ENCODE measurements at places on chromosomes 3 and 15.

- DNase-seq: no peak
These were observed 48.0 kb upstream of the TBL1XR1 start for GRCh38 chr3:177245250-177245649.

DNA sequence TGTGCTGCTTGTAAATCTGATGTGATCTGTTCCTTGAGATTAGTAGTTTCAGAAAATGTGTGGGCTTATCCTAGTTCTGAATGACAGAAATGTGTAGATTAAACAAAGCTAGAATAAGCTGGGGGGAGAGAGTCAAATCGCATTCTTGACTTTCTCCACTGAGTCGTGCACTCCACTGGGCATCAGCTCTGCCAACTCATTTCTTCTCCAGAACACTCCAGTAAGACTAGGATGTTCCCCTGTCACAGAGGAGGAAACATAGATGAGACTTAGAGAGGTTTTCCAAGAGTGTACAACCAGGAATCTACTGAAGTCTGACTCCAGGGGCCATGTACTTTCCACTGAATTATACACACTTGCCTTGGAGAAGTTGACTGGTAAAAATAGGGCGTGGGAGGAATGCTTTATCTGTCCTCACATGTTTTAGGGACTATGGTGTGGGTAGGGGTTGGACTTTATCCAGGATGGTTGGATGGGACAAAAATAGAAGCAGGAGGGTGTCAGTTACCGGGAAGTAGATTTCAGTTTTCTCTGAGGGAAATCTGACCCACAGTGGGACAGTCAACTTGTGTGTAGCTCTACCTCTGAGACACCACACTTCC, 298.2 kb downstream of the UBE2E2 start:
- no peak for DNase-seq

- DNase-seq: no peak
These were observed 103.9 kb downstream of the ISL2 start for GRCh38 chr15:76440441-76440840.

GRCh38 chr3:134365766-134366065, 8.5 kb downstream of the AMOTL2 start:
- no peak for DNase-seq

DNA sequence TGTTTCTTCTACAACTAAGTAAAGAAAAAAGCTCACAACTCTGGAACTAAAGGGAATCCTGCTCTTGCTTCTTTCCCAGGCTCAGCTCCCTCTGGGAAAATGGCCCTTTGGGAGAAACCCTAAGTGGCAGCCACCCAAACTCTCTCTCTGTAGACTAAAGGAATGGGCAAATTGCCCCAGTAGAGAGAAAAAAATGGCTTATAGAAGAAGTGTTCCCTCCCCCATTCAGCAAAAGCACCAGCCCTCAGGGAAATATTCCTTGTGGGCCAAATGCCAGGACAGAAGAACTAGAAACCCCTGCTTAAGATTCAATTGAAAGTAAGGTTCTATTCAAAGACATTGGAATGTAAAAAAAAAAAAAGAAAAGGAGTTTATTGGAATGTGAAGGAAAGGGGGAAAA, 603.7 kb upstream of the ALCAM start:
- DNase-seq: peak; percentile 62

DNA sequence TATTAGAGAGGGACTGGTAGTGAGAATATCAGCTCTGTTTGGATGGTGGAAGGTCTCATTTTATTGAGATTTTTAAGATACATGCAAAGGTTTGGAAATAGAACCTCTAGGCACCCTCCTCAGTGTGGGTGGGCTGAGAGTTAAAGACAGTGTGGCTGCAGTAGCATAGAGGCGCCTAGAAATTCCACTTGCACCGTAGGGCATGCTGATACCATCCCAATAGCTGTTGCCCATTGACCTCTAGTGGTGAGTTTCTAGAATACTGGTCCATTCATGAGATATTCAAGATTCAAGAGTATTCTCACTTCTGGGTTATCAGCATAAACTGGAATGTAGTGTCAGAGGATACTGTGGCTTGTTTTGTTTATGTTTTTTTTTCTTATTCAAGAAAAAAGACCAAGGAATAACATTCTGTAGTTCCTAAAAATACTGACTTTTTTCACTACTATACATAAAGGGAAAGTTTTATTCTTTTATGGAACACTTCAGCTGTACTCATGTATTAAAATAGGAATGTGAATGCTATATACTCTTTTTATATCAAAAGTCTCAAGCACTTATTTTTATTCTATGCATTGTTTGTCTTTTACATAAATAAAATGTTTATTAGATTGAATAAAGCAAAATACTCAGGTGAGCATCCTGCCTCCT, 87.2 kb downstream of the TGFBR2 start:
- DNase-seq: peak; percentile 51

- no peak for DNase-seq
These were observed 522.6 kb downstream of the NAALADL2 start for GRCh38 chr3:175381685-175382084.

DNA sequence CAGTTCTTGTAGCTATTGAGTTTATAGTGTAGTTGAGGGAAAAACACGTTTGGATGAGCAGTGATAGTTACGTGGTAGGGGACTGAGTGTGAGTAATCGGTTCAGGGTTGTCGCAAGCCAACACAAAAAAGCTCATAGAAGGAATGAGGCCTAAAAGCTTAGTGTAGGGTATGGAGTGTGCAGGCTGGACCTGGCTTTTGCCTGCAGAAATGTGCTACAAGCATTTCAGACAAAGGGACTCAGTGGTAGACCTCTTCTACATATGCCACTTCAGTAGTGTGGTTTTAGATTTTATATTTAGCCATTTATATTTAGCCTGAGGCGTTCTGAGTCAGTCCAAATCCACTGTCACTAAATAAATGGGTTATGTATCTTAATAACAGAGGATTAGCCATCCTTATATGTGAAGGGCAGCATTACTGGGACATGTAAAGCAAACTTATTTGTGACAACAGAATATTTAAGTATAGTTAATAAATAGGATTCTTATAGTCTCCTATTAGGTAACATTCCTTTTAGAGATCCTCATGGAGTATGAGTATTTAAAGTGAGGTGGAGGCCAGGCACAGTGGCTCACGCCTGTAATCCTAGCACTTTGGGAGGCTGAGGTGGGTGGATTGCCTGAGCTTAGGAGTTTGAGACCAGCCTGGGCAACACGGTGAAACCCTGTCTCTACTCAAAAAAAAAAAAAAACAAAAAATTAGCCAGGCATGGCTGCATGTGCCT, 21.8 kb downstream of the ATP2C1 start:
- no peak for DNase-seq

- DNase-seq: no peak
These were observed 240.0 kb downstream of the ZNF621 start for GRCh38 chr3:40764747-40765146.

DNA sequence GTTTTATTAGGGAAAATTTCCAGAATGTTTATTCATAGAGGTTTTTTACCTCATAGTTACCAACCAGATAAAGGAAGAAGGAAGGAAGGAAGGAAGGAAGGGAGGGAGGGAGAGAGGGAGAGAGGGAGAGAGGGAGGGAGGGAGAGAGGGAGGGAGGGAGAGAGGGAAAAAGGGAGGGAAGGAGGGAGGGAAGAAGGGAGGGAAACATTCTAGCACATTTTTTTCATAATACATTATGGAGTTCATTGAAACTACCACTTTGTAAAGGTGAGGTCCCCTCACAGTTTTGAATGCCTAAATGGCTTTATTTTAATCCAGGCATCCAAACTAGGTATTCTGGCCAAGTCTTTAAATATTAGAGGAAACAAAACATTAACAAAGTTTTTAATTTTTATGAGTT, 1049.1 kb downstream of the ROBO1 start:
- DNase-seq: no peak

DNA sequence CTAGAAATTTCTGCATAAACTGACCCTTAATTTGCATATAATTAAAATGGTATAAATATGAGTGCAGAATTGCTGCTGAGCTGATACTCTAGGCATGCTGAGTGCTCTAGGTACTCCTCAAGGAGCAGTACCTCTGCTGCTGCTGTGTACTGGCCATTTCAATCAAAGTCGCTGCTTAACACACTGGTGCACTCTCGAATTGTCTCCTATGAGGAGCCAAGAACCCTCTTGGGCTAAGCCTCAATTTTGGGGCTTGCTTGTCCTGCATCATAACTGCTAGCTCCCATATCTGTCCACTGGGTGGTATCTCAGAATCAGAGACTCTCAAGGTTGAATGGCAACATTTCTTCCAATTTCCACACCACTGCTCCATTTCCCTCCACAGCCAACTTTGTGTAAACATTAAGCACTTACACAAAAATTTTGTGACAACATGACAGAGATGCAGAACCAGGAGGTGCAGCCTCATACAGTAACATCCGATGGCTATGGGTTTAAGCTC, 82.5 kb downstream of the XXYLT1 start:
- DNase-seq: no peak

DNA sequence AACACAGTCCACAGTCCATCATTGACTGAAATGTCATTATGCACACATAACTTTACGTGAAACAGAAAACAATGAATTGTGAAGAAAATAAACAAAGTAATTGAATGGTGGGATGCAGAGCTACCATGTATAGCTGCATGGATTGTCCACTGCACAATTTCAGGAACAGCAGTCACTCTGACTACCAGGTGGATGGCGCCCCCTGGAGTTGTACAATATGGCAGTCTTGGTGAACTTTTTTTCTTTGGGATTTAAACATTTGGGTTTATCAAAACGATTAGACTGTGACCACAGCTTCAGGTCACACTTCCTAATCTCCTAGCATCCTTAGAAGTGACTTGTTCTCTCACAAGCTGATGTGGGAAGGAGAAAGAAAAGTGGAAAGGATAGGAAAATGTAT, 48.9 kb upstream of the TCF12 start:
- no peak for DNase-seq

- DNase-seq: no peak
These were observed 225.5 kb downstream of the RORA start for GRCh38 chr15:61003437-61004218.

GRCh38 chr3:160569894-160570652, 4.7 kb upstream of the KPNA4 start:
- no peak for DNase-seq

- peak; percentile 96 for DNase-seq
These were observed 14.2 kb upstream of the CLEC3B start for GRCh38 chr3:45011756-45012508.

GRCh38 chr3:71485896-71486295, 97.6 kb downstream of the FOXP1 start:
- no peak for DNase-seq

DNA sequence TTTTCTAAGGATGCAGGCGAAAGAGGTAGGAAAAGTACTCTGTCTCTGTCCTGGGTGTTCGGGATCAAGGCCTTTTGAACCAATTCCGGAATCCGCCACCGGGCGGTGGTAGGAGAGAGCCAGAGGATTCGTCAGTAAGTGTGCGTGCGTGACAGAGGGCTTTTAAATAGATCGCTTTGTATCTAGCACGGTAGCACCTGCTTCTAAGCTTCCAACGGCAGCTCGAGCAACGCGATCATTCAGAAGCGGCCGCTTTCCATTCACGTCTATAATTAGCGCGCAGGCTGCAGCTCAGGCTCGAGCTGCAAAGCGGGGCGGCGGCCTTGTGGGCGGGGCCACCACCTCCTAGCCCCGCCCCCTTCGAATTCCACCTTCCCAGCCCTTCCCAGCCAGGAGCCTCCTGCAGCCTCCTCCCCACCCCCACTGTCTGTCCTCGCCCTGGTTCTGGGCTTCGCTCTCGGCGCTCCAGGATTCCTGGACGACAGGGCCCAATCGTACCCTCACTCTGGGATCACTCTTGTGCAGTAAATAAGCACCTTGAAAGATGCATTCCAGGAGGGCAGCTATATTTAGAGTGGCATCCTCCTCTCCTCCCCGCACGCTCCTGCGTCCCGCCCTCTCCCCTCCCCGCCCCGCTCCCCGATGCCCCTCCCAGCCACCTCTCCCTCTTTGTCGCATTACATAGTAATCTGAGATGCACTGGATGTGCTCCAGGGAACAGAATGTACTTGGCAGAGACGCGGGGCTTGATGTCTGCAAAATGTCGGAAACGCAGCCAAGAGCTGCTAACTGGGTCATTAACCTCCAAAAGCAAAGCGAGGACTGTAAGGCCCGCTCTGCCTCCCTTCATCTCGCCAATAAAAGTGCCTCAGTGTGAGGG, 224.1 kb upstream of the TPRG1 start:
- peak; percentile 83 for DNase-seq

- DNase-seq: no peak
These were observed 22.4 kb downstream of the PRKCI start for GRCh38 chr3:170244576-170244975.

DNA sequence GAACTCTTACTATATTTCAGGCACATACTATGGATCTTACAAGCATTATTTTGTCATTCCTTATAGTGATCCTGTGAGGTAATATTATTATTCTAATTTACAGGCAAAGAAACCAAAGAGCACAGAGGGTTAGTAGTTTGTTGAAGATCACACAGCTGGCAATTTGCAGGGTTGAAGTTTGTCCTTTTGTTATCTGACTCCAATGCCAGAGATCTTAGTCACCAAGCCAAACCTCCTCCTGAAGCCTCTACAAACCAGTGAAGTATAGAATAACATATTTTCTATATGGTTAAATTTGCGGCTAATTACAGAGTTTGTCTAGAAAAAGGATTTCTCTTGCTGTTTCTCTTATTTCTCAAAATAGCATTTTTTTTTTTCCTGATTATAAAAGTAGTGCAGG, 11.2 kb downstream of the ISLR2 start:
- DNase-seq: no peak

DNA sequence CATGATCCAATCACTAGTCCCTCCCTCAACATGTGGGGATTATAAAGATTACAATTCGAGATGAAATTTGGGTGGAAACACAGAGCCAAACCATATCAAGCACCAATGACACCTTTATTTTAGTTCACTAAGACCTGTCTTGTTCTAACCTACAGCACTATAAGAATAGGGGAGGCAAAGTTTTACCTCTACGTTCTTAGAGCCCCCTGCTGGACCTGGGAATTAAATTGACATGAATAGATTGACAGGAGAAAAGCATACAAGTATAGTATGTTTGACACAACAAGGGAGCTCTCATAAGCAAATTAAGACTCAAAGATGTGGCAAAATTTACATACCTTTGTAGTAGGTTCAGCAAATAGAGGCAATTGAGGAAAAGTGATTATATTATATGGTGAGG, 974.4 kb upstream of the ALCAM start:
- DNase-seq: no peak

- DNase-seq: no peak
These were observed 127.7 kb downstream of the MTHFS start for GRCh38 chr15:79769069-79769481.

- no peak for DNase-seq
These were observed 99.1 kb downstream of the TUSC7 start for GRCh38 chr3:116808725-116809124.

DNA sequence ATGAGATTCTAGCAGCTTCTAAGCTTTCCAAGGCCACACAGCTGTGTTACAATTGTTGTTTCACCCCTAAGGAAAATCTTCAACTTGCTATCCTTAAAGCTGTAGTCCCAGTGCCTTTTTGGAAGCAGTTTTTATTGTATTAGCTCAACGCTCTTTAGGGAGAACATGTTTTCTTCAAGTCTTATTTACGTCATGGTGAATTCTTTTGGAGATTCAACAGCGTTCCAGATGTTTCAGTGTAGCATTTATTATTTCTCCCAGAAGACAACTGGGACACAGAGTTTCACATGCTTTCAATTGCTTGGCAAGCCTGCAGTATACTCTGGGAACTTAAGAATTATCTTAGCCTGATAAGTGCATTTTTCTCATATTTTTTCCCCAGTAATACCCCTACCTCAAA, 888.3 kb downstream of the PLOD2 start:
- DNase-seq: peak; percentile 50
